NCI-H1092 treated with DMSO at 0.1 percent for 48 hours (cell line): ENCODE measurements at places on chromosomes 2 and 18.

DNA sequence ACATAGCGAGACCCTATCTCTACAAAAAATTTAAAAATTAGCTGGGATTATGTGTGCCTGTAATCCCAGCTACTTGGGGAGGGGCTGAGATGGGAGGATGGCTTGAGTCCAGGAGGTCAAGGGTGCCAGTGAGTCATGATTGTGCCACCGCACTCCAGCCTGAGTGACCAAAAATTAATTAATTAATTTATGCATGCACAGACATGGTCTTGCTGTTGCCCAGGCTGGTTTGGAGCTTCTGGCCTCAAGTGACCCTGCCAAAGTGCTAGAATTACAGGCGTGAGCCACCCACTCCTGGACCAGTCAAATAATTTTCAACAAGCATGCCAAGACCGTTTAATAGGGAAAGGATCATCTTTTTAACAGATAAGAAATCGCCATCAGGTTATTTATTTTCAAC, 57.7 kb upstream of the TFCP2L1 start:
- no peak for DNase-seq

DNA sequence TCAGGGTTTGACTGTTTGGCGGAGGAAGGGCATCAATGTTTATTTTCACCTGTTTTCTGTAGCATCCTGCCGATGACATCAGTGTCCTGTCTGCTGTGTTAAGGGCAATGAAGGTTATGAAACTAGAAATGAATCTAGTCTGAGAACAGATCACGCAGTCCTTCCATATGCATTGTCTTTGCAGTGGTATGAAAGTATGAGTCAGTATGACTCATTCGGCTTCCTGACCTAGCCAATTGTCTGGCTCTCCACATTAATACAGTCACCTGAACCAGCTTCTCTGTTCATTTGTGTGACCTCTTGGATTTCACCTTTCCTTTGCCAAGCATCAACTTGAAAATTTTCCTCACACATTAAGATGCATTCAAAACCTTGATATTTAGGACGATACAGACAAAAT, 353.8 kb downstream of the RND3 start:
- no peak for DNase-seq

DNA sequence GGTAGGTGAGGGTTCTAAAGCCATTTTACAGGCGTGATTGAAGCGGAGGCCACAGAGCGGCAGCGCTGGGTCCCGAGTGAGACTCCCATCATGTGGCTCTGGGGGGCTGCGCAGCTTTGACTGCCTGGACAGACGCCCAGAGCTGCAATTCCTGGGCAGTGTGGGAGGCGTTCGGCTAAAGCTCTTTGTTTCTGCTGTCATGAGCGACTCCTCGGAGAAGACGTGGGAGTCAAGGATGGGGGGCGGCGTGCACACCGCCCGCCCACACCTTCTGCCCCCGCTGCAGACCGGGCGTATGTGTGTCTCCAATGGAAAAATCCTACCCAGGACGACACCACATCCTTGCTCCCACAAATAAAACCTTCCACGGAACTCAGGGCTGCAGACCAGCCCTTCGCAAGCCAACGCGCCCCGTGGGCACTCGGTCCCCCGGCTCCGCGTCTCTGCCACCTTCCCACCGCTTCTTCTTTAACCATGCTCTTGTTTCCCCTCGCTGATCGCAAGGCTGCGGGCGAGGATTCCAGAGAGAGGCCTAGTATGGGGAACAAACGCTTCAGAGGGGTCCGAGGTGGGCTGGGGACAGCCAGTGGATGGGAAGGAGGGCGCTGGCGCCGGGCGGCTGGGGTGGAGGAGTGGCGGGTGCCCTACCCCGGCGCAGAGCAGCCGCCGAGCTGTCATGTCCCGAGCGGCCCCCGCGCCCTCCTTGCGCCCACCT, 680 bp upstream of the LBH start:
- DNase-seq = peak; percentile 31

DNA sequence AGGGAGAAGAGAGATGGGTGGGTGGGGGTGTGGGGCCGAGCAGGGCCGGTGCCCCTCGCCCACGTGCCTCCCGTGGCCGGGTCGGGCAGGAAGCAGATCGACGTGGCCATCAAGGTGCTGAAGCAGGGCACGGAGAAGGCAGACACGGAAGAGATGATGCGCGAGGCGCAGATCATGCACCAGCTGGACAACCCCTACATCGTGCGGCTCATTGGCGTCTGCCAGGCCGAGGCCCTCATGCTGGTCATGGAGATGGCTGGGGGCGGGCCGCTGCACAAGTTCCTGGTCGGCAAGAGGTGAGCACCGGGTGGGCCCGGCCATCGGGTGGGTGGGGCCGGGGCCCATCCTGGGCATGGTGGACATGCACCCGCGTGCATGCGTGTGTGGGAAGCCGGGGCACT, 21.8 kb downstream of the ZAP70 start:
- DNase-seq = no peak

- no peak for DNase-seq
These were observed 226.1 kb upstream of the LYPD1 start for GRCh38 chr2:132896073-132896472.

DNA sequence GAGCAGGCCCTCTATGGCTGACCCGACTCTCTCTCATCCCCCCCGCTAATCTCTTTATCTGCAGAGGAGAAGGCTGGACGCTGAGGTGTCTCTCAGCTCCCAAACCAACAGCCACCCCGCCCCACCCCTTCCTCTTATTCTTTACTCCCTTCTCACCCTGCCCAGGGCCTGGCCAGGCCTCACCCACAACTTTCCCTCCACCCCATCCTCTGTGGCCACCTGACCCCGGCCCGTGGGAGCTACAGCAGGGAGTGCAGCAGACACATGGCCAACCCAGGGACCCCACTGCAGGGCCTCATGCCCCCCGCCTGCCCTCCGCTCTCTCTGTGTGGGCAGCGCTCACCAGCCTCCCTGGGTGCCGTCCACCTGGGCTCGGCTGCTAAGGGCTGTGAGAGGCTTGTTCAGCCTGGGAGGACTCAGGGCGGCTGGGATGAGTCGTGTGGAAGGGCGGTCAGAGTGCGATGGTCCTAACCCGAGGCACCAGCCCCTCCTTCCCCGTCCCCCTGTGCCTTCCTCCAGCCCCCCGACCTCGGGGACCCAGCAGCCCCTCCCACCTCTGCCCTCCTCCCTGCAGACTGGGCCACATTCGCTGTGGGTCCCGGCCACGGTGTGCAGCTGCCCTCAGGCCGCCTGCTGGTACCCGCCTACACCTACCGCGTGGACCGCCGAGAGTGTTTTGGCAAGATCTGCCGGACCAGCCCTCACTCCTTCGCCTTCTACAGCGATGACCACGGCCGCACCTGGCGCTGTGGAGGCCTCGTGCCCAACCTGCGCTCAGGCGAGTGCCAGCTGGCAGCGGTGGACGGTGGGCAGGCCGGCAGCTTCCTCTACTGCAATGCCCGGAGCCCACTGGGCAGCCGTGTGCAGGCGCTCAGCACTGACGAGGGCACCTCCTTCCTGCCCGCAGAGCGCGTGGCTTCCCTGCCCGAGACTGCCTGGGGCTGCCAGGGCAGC, 6.8 kb downstream of the NEU4 start:
- no peak for DNase-seq

DNA sequence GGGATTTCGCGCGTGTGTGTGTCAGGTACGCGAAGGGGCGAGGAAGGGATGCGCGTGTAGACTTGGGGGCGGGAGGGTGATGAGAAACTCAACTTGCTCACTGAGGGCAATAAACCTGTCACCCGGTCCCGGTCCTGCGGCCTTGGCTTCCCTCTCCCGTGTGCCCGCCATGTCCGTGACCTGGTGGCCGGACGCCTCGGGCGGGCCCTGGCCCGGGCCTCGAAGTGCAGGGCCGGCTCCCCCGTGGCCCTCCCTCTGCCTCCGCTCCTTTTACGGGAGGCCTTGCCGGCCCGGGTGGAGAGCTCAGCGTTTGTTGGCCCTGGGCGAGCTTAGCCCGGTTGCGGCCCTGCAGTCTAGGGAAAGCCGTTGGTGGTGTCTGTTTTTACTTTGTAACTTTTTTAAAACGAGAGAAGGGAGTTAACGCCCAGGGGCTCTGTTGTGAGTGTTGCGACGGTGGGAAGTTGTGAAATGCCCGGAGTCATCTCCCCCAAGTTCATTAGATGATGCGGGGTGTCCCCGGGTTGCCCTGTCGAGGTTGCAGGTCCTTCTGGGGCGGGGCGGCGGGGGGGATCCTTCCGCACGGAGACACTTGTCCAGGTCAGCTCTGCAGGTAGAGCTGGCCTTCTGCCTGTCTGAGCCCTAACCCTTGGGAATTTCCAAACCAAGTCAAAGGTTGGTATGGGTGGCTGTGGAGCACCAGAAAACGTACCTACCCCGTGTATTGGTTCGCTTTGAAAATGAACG, 883 bp downstream of the SMCHD1 start:
- DNase-seq = peak; percentile 11

- no peak for DNase-seq
These were observed 175.4 kb downstream of the SATB2 start for GRCh38 chr2:199282309-199282708.

- DNase-seq = no peak
These were observed 95.1 kb downstream of the SMAD7 start for GRCh38 chr18:48855422-48856377.

DNA sequence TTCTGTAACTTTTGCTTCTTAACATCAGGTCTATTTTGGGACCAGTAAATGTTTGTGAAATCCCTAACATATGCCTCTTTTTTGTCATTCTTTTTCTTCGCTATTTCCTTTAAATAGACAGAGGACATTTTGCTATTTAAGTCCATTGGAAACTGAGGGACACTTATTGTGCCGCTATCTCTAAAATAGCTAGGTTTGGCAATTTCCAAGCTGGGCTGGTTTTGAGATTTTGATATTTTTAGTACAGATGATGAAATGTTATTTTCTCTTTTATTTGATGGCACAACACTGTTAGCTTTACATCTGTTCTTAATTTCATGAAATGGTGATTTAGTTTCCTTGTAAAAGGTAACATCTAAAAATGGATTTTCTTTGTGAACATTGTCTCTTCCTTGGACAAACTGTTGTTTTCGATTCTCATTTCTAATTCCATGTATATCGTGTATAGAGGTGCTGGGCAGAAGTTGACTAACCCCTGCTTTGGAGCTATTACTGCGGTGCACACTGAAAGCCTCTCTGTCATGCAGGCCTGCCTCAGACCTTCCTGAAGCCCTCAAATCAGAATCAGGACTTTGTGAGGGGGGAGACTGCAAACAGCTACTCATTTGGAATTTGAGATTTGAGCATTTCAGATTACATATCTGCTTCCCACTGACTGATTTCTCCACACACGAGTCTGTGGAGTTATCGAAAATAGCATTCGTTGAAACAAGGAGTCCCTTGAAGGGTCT, 594 bp downstream of the RAD51AP2 start:
- DNase-seq = no peak

DNA sequence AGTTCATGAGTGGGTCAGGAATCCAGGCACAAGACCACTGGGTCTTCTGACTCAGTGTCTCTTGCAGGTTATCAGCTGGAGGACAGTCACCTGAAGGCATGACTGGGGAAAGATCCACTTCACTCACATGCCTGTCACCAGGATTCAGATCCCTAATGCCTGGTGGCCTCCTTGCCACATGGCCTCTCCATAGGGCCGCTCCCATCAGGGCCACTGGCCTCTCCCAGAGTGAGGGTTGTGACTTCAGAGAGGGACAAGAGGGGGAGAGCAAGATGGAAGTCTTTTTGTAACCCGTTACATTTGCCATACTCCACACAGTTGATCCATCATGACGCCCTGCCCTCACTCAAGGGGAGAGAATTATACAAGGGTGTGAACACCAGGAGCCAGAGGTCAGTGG, 13.0 kb upstream of the OTOS start:
- DNase-seq = no peak

GRCh38 chr2:195603408-195603807, 53.6 kb upstream of the SLC39A10 start:
- no peak for DNase-seq

GRCh38 chr18:60722742-60723141, 350.2 kb upstream of the MC4R start:
- DNase-seq = no peak

GRCh38 chr2:182522405-182522896, 95.6 kb upstream of the PDE1A start:
- peak; percentile 90 for DNase-seq

DNA sequence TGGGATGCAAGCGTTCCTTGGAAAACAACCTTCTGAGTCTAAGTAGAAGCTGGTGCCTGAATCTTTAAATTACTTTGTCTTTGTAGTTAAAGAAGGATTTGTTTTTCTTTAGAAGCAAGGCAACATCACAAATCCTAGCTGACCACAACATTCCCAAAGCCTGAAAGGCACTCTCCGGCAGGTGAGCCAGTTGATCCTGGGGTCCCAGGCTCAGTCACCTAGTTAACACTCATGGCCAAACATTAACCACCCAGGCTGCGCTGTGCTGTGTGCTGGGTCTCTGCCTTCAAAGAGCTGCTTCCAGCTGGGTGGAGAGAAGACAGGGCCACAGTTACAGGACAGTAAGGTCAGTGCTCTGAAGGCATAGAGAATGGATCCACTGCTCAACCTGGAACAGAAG, 120.0 kb upstream of the TRIB2 start:
- DNase-seq = no peak

GRCh38 chr18:74063557-74063956, 84.1 kb downstream of the FBXO15 start:
- peak; percentile 9 for DNase-seq

DNA sequence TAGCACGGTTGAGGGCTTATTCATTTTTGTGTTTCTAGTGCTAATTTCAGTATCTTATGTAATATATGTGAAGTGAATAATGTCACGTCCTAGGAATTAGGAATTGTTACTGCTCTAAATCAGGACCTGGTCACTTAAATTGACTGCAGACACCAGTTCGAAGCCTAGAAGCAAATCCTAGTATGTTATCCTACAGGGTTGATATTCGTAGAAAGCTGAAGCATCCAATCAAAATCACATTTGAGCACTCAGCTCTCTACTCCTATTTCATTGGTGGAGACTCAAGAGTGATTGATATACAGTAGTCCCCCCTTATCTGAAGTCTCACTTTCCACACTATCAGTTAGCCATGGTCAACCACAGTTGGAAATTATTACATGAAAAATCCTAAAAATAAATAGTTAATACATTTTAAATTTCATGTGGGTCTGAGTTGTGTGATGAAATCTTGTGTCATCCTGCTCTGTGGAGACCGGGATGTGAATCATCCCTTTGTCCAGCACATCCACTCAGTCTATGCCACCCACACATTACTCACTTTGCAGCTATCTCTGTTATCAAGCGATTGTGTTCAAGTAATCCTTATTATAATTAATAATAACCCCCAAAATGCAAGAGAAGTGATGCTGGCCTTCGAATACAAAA, 35.2 kb upstream of the SCN9A start:
- no peak for DNase-seq
